ENCODE measurements at places on chromosomes 5 and 9. TPM values are rescaled to one million over a fixed set of nuclear protein-coding genes. Genes with fewer than 3 reads are reported as not detected.
A peak's percentile ranks its signal among the peaks of the same experiment; 100 is the strongest.

DNA sequence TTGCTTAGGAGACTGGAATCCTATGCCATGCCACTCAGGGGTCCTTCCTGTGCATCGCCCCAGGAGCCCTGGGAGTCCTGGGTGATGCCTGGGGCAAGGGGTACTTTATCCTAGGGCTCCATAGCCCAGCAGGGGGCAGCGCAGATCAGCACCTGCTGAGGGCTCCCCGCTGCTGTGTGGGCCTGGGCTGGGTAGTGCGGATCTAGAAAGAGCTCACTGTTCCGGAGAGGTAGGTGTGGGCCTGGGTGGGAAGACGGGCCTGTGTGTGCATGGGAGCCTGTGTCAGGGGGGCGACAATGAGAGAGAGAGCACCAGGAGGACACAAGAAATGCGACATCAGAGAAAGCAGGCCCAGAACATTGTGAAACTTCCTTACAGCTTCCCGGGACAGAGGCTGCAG is 11.4 kb upstream of the DAB2IP start:
- DNase-seq, result peak; percentile 79

GRCh38 chr9:95979446-95979845 is 104.0 kb downstream of the ERCC6L2 start:
- no peak for DNase-seq

DNA sequence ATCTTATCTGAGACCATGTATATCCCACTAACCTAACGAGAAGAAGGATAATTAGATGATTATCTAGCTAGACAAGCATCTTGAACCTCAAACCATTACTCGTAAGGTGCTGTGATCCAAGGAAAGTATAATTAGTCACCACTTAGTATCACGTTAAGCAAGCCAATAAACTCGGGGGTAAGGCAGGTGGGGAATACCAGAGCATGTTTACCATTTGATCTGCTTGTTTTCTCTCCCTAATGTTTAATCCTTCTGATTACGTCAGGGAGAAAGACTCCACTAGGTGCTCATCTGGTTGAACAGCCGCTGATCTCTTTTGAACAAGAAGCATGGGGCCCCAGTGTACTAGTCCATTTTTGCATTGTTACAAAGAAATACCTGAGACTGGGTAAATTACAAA is 69.9 kb upstream of the SLC1A1 start:
- no peak for DNase-seq

SGCD gene
- 12.2 TPM for polyA plus RNA-seq

DNA sequence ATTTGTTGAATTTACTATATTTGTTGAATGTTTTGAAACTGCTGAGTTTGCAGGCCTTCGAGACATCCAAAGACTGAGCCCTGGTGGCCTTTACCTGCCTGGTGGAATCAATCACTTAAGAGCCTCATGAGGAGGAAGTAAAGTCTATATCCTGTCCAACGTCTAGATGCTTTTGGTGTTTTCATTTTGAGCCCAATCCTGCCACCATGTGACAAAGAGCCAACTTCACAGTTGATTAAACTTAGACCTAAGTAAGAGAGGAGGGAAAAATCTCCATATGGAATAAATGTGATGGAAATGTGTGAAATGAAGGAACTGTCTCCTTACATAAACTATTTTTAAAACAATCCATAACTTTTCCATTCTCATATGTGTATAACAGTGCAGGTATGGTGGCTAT is 220.1 kb downstream of the PRR16 start:
- no peak for DNase-seq

DNA sequence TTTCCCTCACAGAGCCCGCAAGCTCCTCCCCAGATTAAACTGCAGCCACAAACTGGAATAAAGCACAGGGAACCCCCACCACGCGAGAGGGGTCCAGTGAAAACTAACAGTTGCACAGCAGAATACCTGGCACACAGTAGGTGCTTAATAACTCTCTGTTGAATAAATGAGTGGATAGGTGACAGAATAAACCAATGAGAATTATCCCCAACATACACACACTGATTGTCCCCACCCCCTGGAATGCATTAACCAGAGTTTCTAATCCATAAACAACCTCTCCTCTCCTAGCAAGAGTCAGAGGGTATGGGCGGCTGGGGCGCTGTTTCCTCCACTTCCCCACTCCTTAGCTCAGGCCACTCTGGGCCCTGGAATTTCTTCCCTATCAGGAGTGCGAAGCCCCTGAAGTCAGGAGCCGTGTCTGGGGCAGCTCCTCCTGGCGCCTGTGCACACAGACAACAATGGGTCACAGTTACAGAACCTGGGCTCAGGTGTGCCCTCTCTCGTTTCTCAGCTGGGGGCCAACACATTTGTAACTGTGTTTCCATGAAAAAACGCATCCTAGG is 27.6 kb downstream of the RAPGEF1 start:
- no peak for DNase-seq
